ENCODE measurements at places on chromosomes 7 and 10.

DNA sequence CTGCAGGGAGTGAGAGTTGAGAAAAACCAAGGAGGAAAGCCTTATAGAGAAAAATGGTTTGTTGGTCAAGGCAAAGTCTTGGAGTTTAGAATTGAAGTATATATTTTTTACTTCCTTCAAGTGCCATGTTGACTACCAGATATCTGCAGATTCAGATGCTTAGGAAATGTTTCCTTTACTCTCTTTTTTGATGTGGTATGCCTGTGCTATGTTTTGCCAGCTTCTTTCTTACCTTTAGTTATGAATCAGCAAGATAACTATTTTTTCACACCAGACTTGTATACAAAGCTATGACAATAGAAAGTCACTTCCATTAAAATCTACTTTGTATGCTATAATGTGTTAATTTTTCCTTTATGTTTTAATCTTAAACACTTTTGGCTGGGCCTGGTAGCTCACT lies 3.6 kb downstream of the R3HCC1L start:
- DNase-seq = no peak

- peak; percentile 35 for DNase-seq
Measured at GRCh38 chr7:43764039-43764761, 5.7 kb downstream of the BLVRA start.

GRCh38 chr10:43939939-43940820 lies 291.5 kb upstream of the ZNF32 start:
- no peak for DNase-seq

- DNase-seq = no peak
Measured at GRCh38 chr10:18399158-18399557, 252.2 kb downstream of the NSUN6 start.

DNA sequence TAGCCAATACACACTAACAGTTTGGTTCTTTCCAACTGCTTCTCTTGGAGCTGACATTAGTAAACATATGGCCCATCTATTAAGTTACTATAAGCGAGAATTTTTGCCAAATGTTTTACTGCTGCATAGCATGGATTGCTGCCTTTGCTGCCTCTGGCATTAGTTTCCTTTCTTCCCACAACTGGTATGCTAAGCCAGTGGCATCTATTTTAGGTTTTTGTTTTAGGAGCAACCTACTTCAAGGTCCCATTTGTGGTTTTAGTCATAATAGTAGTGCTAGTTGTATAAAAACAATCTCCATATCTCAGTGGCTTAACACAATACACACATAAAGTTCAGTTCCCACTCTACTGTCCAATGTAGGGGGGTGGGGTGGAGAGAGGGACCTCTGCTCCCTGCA lies 25.9 kb upstream of the PANK1 start:
- no peak for DNase-seq

DNA sequence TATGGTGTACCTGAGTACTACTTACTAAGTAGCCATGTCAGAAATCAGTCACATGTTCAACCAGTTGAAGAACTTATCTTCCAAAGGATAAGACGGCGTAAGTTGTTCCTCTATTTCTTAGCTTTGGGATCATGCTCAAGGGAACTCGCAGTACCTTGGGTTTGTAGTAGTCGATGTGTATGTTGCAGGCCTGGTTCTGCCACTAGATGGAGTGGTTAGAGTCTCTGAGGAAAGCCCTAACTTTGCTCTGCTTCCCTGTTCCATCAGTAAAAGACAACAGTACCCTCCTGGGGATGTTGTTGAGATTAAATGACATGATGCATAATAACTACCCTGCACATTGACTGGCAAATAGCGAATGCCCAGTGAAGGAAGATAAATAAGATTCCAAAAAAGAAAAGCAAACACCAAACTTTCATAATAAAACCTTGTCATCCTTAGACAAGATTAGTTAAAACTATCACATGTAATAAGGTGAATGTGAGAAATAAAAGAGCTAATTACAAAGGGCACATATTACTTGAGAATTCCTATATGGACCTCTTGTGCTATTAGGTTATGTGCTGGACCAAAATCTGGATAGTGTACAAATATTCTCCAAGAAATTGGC lies 165.9 kb downstream of the ABCA13 start:
- DNase-seq = no peak

GRCh38 chr7:74665296-74665938 lies 7.9 kb downstream of the GTF2I start:
- DNase-seq = no peak

DNA sequence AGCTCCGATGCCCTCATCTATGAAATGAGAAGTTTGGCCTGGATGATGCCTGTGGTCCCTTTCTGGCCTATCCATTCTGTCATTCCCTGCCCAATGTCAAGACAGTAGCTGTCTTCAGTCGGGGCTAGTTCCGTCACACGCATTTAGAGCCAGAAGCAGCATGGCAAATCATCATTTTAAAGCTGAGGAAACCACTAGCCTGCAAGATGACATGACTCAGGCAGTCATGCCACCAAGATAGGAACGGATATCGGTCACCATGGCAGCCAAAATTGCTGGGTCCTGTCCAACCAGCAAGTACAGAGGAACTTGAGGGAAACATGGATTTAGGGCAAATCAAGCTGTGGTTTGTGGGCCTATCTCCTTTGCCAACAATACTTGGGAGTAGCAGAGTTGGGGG lies 64.5 kb upstream of the MRLN start:
- no peak for DNase-seq

DNA sequence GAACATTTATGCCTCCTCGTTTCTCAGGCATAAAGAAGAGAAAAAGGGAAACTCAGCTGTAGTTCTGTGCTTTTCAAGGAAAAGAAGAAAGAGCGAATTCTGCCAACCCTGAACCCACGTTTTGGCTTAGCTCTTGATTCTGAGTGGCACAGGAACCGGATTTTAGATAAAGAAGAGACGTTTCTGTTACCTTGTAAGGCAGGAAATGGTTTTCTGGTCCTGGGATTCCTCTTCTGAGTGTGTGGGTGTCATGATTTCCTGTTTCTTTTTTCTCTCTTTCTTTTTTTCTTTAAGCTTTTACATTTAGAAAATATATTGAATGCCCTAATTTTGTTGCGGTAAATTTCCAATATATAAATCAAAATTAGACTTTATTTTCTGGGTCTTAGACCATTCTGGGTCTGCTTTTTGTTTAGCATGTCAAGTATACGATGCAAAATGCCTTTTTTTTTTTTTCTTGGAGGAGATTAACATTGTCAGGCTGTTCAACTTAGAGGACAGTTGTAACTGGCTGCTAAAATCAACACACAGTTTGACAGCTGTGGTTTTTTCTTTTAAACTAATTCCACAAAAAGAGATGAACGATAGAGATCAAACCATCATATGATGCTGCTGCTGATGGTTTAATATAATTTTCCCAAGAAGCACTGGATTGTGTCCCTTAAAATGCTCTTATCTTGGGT lies 190.8 kb downstream of the GATA3 start:
- no peak for DNase-seq

DNA sequence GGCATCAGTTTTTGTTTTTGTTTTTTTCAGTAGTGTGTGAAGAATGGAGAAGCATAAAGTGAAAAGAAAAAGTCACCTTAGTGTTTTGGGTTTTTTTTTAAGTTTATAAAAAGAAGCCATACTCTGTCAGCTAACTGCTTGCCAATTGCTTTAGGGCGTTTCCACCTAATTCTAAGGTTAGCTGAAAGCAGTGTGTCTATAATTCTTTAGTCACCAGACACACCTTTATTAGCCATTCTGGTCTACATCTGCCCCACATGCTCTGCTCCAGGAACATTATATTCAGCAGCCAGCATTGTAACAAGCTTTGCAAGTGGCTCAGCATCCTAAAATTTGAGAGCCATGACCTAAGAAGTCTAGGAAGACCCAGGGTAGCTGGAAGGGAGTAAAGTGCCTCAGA lies 14.1 kb upstream of the SLC16A12 start:
- no peak for DNase-seq

DNA sequence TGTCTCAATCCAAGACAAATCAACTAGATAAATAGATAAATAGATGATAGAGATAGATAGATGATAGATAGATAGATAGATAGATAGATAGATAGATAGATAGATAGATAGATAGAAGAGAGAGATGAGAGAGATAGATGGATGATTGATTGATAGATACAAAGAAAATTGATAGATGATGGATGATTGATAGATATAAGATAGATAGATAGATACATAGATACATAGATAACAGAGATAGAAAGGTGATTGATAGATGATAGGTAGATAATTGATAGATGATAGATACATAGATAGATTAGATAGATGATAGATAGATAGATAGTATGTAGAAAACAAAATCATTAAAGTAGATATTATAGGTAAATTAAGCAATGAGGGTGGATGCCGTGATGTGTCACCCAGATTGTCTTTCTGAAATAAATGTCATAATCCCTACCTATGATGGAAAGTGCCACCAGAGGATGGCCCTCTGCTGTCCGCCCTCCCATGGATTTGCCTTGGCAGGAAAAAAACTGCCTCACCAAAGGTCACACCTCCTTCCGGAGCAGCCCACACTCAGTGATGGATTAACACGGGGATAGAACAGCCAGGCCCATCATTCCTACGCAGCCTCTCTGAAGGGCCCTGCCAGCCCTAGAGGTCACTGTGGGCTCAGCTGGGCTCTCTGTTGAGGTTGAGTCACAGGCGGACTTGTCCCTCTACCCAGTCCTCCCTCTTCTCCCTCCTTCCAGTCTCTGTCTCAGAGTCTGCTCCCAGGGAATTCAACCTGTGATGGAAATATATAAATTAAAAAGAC lies 50.8 kb downstream of the KCNH2 start:
- DNase-seq = no peak

DNA sequence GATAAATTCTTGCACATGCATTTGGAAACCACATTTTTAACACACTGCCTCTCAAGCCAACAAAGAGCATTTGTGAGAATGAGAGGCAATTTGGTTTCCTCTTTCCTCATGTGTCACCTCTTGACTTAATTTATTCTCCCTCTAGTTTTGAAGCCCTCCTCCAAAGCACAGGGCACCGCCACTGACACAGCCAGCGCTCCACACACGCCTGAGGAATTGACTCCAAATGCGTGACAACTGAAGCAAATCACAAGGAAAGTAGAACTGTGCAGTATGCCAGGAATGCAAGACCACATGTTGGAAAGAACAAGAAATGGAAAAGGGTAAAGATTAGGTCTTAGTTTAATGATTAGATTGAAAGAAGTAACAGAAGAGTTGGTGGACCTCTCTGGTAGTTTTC lies 173.3 kb downstream of the LSM5 start:
- DNase-seq = no peak

GRCh38 chr7:140084972-140085371 lies 22.2 kb upstream of the PARP12 start:
- peak; percentile 27 for DNase-seq

- DNase-seq = no peak
Measured at GRCh38 chr10:63761243-63761642, 240.0 kb downstream of the REEP3 start.

DNA sequence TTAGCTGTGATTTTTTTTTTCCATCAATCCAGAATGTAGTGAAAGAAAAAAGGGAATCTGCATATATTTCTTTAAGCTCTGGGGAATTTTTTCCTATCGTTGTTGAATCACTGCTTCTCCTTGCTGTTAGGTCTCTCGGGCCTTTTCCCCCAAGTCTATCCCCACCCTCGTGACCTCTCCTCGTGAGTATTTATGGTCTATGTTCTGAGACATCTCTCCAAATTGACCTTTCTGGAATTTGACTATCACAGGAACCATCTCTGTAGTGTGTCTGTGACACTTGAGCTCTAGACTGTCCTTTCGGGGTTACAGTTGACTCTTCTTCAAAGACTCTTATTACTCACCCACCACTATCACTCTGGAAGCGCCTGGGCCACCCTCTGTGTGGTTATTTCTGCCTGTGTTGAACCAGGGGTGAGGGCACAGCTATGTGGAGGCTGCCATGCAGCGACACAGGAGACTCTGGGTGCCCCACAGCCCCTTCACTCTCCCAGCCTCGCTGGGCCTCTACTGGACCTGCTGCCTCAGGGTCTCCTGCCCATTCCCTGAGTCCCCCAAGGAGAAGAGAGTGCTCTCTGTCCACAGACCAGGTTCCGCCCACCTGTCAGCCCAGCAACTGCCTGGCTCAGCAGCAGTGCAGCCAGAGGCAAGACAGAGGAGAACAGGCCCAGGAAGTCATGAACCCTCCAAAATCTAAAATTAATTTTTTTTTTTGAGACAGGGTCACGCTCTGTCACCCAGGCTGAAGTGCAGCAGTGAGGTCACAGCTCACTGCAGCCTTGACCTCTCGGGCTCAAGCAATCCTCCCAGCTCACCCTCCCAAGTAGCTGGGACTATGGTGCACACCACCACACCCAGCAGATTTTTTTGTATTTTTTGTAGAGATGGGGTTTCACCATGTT lies 45.7 kb upstream of the PTPRN2 start:
- DNase-seq = no peak

- DNase-seq = no peak
Measured at GRCh38 chr7:80889525-80889924, 29.3 kb downstream of the SEMA3C start.

GRCh38 chr10:3469639-3470020 lies 297.0 kb upstream of the PITRM1 start:
- DNase-seq = no peak

DNA sequence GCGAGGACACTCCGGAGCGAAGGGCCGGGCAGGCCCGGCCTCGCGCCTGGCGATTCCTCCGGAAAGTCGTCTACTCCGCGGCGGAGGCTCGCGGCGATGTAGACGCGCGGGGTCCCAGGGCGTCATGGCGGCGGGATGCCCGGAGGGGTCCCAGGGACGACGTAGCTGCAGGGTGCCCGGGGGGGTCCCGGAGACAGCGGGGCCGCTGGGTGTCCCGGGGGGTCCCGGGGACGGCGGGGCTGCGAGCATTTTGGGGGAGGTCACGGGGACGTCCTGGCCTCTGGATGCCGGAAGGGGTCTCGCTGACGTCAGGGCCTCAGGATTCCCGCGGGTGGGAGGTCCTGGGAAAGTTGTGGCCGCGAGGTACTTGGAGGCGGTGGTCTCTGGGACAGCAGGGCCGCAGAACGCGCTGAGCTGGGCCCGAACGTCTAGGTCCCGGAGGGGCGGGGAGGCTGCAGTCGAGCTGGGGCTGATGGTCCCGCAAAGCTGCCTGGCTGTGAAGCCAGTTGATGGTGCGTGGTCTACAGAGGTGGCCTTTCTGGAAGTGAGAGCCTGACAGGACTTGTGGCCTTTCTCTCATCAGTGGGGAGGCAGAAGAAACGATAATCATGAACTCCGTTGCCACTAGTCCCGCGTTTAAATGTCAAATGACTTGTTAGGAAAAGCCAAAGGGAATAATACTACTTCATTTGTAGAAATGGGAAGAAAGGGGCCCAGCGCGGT lies 637 bp downstream of the HSPA14 start:
- peak; percentile 30 for DNase-seq
